ENCODE measurements at places on chromosomes 1 and 21.

DNA sequence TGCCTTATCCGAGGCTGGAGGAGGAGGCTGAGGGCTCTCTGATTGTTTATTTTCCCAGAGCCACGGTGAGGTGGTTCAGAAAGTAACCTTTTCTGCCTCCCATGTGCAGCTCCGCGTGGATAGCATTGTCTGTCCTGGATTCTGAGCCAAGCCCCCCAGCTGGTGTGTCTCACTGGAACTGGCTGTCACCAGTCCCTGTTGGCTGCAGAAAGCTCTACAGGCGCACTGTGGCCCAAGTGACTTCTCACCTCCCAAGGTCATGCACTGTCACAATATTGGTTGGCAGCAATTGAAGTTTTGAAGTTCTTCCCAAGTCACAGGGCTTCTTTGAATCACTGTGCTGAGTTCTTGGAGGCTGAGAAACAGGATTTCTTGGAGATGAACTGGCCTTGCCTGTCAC is 8.2 kb downstream of the BMP8A start:
- DNase-seq = no peak

DNA sequence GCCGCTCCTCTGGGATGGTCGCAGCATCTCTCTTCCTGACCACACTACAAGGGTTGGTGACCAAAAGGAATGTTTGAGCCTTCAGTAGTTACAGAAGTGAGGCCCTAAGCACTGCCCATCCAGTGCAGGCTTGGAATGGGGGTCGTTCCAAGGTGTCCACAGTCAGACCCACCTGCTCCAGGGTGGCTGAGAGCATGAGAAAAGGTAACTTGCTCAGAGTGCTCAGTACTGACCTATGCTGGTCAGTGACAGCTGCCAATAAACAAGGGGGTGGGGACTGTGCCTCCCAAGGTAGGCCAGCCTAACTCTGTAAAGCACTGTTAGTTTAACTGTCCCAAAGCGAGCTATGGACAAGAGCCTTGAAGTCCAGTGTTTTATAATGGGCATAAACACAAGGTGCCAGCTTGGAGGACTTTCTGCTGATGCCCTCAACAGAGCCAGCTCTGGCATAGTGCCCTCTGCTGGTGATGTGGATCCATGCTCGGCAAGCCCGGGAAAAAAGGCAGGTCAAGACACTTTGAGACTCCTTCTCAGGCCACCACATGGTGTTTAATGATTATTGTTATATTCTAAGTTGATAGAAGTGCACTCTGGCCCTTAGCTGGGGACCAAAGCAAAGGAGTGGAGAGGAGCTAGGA is 78.1 kb upstream of the DNAH14 start:
- peak; percentile 44 for DNase-seq

GRCh38 chr1:152039461-152039860 is 2.7 kb upstream of the S100A11 start:
- DNase-seq = no peak

GRCh38 chr1:109498161-109498801 is 4.4 kb downstream of the CYB561D1 start:
- peak; percentile 75 for DNase-seq

GRCh38 chr21:32914424-32915039 is 111.2 kb upstream of the OLIG2 start:
- DNase-seq = no peak

- no peak for DNase-seq
These were observed 705.3 kb upstream of the CHRM3 start for GRCh38 chr1:238681021-238681420.

DNA sequence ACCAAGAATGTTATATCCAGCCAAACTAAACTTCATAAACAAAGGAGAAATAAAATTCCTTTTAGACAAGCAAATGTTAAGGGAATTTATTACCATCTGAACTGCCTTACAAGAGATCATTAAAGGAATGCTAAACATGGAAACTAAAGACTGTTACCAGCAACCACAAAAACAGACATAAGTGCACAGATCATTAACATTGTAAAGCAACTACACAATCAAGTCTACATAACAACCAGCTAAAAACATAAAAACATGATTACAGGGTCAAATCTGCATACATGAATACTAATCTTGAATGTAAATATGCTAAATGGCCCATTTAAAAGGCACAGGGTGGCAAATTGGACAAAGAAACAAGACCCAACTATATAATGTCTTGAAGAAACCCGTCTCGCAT is 211.0 kb upstream of the PBX1 start:
- no peak for DNase-seq

DNA sequence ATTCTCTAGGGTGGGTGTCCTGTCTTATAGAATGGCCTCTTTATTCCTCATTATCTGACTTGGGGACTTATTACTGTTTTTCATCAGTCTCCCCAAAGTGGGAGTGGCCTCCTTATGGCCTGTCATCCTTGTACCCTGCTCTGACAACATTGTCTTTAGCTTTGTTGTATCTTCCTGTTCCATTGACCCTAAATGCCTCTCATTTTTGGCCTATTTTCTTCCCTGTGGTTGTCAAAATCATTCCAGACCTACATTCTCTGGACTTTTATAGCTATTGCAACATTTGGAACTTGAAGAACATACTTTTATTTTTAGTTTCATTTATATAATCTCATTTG is 9.7 kb downstream of the SFT2D2 start:
- DNase-seq = no peak

GRCh38 chr1:69671363-69672010 is 103.8 kb downstream of the LRRC7 start:
- DNase-seq = no peak

- DNase-seq = no peak
These were observed 123.7 kb upstream of the GJB5 start for GRCh38 chr1:34631126-34631525.

DNA sequence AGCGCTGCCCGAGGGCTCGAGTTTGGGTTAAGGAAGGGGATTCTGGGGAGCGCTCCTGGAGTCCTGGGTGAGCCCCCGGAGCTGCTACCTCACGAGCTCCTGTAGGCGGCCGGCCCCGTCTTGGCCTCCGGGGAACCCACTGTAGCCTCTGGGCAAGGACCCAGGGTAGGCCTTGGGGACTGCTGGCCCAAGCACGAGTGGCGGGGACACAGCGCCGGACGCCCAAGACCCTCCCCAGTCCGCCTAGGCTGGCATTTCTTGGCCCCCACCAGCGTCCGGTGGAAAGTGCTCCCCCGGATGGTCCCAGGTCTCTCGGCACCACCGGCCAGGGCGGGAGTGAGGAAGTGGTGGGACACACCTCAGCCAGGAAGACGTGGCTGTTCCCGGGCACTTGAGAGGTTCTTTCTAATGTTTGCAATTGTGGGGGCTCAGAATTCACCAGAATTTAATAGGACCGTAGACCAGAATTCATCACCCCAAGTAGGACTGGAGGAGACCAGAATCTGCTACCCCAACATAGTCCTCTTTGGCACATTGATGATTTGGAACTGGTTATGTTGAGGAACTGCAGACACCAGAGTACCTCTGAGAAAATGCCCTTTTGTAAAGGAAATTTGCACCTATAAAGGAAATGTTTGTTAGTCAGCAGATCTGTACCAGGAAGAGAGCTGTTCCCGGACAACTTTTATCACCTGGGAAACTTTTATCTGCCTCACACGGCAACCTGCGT is 622 bp upstream of the TMPRSS2 start:
- no peak for DNase-seq

- no peak for DNase-seq
These were observed 69.4 kb downstream of the GPATCH2 start for GRCh38 chr1:217561446-217561845.

- DNase-seq = no peak
These were observed 570.2 kb downstream of the DPYD start for GRCh38 chr1:97350662-97351061.

DNA sequence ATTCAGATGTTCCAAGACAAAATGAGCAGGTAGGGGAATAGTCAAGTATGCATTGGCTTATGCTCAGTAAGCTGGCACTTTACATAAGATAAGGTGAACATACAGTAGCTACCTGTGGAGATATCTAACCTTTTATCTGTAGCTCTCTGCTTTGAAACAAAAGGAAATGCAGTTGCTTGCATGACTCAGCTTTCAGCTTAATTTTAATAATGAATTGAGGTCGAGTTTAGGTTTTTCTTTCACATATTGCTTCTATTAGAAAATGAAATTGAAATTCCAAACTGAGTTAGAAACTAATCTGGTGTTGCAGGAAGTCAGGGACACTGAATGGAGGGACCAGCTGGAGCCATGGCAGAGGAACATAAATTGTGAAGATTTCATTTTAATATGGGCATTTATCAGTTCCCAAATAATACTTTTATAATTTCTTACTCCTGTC is 8.3 kb downstream of the FRRS1 start:
- DNase-seq = no peak
